ENCODE measurements at places on chromosomes 3 and 15. TPM values are rescaled to one million over a fixed set of nuclear protein-coding genes. Genes with fewer than 3 reads are reported as not detected.

Gene ELP6
- total RNA-seq: 31.4 TPM

Gene GATM
- 0.55 TPM for total RNA-seq

Gene KBTBD13
- not detected for total RNA-seq

Gene EXD1
- not detected for total RNA-seq
